ENCODE measurements at places on chromosomes 4 and X.

DNA sequence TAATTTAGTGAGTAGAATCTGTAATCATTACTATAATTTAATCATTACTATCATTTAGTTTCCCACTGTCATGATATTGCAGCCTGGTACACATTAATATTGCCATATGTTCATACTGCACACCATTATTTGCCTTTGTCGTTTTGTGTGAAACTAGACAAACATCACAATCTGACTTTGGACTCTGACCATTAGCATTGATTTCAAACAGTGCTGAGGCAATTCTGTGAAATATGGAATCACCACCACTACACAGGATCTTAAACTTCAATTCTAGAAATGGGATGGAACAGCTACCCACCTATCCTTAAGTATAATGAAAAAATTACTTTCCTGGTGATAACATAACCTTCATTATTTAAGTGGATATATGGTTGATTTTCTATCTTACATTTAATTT lies 98.3 kb downstream of the SORBS2 start:
- DNase-seq = no peak

- no peak for DNase-seq
These were observed 90.8 kb upstream of the SHISA3 start for GRCh38 chr4:42306221-42307109.

DNA sequence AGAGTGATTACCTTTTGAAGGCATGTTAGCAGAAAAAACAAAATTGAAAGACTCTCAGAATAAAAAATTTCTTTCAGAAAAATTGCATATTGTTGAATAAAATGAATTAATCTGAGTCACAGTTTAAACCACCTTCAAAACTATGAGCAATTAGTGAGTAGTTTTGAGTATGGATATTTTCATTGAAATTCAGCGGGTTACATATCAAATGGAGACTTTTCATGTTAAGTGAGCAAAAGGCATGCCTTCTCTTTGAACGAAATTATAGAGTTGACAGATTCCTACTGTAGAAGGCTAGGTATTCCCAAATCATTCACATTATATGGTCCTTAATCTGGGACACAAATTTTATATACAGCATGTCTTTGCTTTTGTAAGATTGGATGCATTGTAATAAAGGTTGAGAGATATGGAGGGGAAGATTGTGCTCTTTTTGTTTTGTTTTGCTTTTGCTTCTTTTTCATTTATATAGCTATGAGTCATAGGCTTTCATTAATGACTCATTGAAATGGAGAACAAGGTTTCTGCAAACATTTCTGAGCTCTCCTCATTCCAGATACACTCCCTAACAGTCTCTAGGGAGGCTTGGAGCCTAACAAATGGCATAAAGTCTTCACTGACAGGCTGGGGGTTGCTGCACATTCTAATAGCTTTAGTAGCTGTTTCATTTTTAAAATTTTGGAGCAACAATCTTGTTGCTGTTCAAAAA lies 21.6 kb downstream of the PCDH18 start:
- no peak for DNase-seq

- no peak for DNase-seq
These were observed 377.5 kb downstream of the KCNIP4 start for GRCh38 chr4:21571100-21571499.

DNA sequence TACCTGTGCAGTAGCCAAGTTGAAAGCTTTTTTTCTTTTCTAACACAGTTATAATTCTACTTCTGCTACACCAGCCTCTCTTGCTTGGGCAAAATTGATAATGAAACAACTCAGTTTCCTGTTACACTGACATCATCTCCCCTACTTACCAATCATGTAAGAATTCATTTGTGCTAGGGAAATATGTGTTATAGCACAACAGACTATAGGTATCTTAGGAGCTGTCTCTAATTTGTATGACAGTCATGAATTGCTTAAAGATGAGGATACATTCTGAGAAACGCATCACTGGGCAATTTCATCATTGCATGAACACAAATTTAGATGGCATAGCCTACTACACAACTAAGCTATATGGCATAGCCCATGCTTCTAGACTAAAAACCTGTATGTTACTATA lies 246.3 kb upstream of the ANKRD50 start:
- DNase-seq = no peak
